HFFc6 (cell line): ENCODE measurements at places on chromosomes 7 and 10. TPM values are rescaled to one million over a fixed set of nuclear protein-coding genes. Genes with fewer than 3 reads are reported as not detected.

Gene ANKRD1
- 4.9 and 16.1 TPM in 2 replicates for total RNA-seq

Gene TMEM196
- not detected in 3 replicates for total RNA-seq

Gene NSUN6
- 3.8 to 5.6 TPM (median 5.5 TPM) in 3 replicates for total RNA-seq

- peak; percentile 97 for DNase-seq
- peak overlapping the region; percentile 98 for H3K27ac ChIP-seq
- H3K36me3 ChIP-seq: peaks cover 21% of the 10 kb centered on the region
- H3K4me1 ChIP-seq: peaks cover 68% of the 10 kb centered on the region
- peak overlapping the region; percentile 82 for H3K4me3 ChIP-seq
Observed at GRCh38 chr7:130356121-130356875, 11.7 kb downstream of the CPA5 start.

DNA sequence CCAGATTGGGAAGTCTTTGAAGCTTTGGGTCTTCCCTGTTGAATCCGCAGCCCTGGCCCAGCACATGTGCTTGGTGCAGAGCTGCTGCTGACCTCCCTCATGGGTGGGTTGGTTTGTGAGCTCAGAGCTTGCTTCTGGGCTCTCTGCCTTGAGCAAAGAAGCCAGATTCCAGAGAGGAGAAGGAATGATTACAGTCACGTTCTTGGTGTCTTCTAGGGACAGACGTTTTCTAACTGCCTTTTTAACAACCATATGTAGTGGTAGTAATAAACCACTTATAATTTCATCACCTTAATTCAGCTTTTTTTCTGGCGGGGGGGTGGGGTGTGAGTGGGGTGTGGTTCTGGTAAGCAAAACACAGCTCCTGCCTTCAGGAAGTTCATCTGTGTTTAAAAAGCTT lies 39.5 kb downstream of the LRMDA start:
- no peaks in the 10 kb centered on the region for H3K36me3 ChIP-seq
- H3K4me1 ChIP-seq: peaks cover 20% of the 10 kb centered on the region
- H3K27ac ChIP-seq: no peak overlapping the region

DNA sequence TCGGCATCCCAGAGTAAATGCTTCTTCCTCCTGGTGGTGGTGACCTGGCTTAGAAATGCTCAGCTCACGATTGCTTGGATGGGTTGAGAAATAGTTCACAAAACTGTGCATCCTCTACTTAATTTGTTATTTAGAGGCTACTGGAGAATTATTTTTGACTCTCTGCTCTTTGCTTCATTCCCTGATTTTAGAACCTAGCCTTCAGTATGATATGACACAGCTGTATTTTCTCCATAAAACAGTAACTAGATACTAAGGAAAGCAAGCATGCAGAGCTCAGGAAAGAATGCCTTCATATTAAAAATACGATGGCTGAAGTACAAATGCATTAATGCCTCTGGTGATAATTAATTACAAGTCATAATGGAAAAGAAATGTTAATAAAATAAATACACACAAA lies 602.0 kb upstream of the COBL start:
- no peak overlapping the region for H3K4me3 ChIP-seq
- no peak overlapping the region for H3K27ac ChIP-seq
- no peaks in the 10 kb centered on the region for H3K4me1 ChIP-seq
- DNase-seq: no peak
- H3K27me3 ChIP-seq: no peaks in the 10 kb centered on the region
